ENCODE measurements at places on chromosomes 16 and 17. TPM values are rescaled to one million over a fixed set of nuclear protein-coding genes. Genes with fewer than 3 reads are reported as not detected.

- no peak for DNase-seq
Measured at GRCh38 chr16:167122-167690, 1.4 kb downstream of the HBM start.

The GNGT2 gene
- total RNA-seq = 7.0 TPM

DNA sequence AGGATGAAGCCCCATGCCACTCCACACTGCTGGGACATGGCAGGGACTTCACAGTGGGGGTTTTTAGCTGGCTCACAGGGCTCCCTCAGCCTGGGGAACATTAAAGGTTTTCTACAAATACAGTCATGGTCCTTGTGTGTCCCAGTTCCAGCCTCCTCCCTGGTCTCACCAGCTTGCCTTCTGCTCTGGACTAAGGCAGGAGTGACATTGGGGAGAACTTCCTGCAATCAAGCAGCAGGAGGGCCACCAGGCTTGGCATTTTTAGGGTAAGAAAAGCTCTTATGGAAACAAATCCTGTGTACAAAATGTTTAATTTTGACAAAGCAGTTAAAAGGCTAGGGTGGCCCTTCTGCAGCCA, 1.9 kb downstream of the PARD6A start:
- DNase-seq = no peak

GRCh38 chr16:53090591-53091411, 36.0 kb downstream of the CHD9 start:
- no peak for DNase-seq

- DNase-seq = no peak
Measured at GRCh38 chr16:48001324-48001895, 154.4 kb downstream of the ABCC12 start.

DNA sequence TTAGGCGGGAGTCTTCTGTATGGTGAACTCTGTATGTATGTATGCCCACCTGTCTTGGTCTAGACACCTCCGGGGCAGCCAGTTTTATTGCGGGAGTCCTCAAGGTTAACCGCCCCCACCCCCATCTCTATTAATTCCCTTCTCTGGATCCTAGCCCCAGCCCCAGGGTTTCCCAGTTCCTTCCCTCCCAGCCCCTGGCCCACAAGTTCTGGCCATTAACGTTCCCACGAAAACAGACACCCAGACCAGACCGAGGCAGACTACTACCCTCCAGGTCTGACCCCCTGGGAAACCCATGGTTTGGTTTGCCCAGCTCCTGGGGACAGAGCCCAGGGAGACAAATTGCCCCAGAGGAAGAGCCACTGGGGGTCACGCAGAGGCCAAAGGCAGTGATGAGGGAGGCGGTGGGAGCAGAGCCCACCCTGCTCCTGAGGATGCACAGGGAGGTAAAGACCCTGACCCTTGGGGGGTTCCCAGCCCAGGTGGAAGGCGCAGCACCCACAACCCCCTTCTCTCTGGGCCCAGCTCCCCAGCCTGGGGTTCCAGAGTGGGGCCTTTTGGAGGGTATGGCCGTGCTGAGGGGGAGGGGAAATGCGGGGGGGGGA, 8.5 kb downstream of the TBKBP1 start:
- DNase-seq = no peak

GRCh38 chr17:82396601-82397435, 21.3 kb upstream of the HEXD start:
- no peak for DNase-seq

- DNase-seq = no peak
Measured at GRCh38 chr16:16075488-16076422, 126.3 kb downstream of the ABCC1 start.

- DNase-seq = no peak
Measured at GRCh38 chr16:9165681-9166080, 74.2 kb downstream of the HAPSTR1 start.

The KRT33A gene
- not detected for total RNA-seq

Data from naive thymus-derived CD8-positive, alpha-beta T cell (primary cell).